ENCODE measurements at places on chromosomes 11 and 22. TPM values are rescaled to one million over a fixed set of nuclear protein-coding genes. Genes with fewer than 3 reads are reported as not detected.

DNA sequence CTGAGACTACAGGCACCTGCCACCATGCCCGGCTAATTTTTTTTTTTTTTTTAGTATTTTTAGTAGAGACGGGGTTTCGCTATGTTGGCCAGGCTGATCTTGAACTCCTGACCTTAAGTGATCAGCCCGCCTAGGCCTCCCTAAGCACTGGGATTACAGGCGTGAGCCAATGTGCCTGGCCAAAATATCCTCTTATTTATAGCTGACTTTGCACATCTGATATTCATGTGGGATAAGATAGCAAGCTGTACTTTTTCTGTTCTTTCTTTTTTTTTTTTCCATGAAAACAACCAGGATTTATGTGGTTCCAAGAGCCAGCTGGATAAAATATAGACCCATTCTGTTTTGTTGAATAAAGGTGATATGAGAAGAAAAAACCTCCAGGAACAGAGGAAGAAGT, 12.1 kb upstream of the XBP1 start:
- no peak for DNase-seq

- DNase-seq, result no peak
These were observed 82.9 kb downstream of the PKNOX2 start for GRCh38 chr11:125247431-125247830.

- no peak for DNase-seq
These were observed 864.3 kb downstream of the TBC1D22A start for GRCh38 chr22:47626428-47627390.

DNA sequence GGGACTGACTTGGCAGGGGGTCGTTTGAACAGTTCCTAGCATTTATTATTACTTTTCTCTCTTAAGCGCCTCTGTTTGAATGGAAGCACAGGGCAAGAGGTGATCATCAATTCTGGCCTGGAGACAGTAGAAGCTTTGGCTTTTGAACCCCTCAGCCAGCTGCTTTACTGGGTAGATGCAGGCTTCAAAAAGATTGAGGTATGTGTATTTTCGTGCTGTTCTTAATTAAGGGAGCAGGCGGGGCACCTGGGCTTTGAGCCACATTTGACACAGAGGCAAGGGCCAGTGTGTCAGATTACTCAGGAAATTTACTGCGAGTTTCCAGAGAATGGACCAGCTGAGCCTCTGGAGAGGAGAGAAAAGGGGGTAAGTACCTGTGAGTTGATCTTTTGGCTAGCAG, 102.4 kb upstream of the SORL1-AS1 start:
- no peak for DNase-seq

The CHRM1 gene
- not detected for total RNA-seq

Measured in HFFc6 (cell line).